Foreskin keratinocyte (primary cell): ENCODE measurements at places on chromosomes 11 and 22.

- DNase-seq = peak; percentile 33
Measured at GRCh38 chr11:61776561-61777075, 15.8 kb downstream of the TMEM258 start.

DNA sequence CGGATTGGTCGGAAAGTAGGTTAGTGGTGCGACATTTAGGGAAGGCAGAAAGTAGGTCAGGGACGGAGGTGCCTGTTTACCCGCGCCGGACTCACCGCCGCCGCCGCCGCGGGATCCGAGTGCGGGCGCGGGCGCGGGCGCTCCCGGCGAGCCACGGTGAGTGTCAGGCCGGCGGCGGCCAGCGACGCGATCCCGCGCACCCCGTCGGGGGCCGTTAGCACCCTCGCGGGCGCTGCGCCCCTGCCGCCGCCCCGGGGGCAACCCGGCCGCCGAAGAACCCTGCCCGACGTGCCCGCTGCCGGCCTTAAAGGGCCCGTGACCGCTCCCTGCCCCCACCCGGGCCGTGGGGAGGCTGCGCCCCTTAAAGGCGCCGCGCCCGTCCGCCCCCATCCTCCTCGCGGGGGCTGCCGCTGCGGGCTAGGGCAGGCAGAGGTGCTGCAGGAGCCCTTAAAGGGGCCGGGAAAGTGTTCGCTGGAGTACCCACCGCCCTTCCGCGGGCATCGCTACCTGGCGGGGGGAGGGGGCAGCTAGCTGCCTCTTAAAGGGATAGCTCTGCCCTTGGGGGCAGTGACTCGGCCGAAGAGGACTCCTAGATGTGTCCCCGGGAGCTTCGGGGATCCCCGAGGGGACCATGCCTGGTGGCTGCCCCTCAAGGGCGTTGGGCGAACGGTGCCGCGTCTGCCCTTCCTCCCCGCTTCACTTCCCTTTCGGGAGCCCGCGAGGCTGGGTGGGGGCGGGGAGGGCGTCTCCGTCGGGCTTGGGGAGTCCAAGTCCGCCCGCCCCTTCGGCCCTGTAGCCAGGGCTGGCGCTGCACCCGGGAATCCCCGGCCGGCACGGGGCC, at the start of gene BMAL1:
BMAL1 (plus strand) TSS at position 23 of the 841 bp plus-strand sequence. CDS start 76,519 bp downstream, outside the sequence.
- peak; percentile 32 for DNase-seq

DNA sequence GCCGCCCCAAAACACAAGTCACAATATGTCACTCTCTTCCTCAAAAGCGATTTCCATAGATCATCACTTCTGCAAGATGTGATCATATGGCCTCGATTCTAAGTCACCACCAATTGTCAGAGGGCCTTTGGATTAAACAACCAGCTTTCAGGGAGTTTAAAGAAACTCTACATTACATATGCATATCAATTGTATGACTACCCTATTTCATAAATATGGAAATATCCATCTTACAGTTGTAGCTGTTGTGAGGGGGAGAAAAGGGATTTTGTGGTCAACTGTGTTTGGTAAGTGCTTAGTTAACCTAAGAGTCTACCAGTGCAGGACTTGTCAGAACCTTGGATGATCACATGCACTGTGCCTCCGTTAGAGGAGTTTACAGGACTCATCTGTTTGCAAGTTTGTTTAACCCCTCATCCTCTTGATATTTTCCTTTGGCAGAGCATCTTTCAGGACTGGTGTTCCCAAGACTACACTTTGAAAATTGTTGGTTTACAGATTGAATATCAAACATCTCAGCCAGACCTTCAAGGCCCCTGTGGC, 99.9 kb downstream of the CHST1 start:
- DNase-seq = no peak

DNA sequence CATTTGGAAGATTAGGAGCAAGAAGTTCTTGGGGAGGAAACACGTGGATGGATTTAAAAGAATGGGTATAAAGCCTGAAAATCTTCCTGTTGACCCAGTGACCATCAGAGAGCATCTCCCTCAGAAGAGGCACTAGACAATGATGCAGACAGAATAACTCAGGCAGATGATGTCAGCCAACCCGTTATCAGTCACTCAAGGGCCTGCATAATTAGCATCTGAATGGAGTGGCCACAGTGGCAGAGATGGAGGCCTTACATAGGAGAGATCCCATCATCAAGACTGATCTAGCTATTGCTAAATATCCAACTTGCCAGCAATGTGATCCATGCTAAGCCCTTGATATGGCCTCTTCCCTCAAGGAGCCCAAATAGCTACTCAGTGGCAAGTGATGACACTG, 70.7 kb upstream of the CD82 start:
- no peak for DNase-seq

GRCh38 chr22:25637672-25638071, 73.2 kb downstream of the GRK3 start:
- no peak for DNase-seq

DNA sequence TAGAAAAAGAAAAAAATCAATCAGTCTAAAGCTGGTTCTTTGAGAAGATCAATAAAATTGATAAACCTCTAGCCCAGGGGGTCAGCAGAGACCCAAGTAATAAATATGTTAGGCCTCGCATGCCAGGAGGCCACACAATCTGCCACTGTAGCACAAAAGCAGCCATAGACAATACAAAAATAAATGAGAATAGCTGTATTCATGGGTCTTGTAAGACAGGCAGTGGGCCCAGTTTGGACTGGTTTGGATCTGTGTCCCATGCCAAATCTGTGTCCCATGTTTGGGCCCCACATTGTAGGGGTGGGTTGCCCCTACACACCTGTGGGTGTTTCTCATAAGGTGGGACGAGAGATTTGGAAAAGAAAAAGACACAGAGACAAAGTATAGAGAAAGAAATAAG, 6.6 kb upstream of the PLAAT4 start:
- DNase-seq = no peak

- DNase-seq = peak; percentile 91
Measured at GRCh38 chr11:102599642-102600261, 25.4 kb downstream of the MMP20 start.

GRCh38 chr11:12989428-12990161, 19.5 kb upstream of the RASSF10 start:
- no peak for DNase-seq

GRCh38 chr11:3146612-3147256, 18.4 kb downstream of the OSBPL5 start:
- DNase-seq = no peak

DNA sequence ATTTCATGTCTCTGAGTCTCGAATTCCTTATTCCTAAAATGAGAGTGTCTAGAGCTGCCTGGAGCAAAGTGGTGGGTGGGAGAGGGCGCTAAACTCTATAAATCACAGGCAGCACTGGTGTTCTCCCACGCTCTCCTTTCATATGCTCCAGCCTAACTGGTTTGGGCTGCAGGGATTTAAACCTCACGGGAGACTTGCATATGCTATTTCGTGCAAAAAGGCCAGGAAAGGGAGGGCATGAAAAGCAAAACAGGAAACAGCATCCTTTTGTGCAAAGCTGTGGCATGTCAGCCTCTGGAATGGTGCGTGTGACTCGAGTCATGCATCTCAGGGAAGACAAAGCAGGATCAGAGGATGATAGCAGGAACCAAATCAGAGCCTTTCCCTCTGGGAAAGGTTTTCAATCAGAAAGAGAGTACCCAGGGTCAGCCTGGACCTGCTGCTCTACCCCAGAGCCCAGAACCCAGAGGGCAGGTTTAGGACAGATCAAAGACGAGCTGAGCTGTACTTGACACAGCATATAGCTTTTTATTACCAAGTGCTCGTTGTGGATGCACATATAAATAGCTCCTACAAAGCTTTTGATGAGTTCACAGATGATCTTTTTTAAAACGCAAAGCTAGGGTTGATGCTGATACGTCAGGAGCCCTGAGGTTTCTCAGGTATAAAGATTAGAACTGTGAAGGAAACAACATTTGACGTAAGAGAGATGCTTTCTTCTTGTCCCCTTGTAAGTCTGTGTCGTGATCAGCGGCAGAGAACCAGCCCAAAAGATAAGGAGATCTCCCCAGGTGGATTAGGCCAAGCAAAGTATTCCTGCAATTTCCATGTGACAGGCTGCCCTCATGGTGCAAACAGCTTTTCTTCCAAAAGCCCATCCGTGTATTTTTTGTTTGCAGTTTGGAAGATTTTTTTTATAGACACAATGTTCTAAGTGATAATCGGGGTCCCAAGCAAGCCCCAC, 46.2 kb upstream of the YWHAH start:
- no peak for DNase-seq

DNA sequence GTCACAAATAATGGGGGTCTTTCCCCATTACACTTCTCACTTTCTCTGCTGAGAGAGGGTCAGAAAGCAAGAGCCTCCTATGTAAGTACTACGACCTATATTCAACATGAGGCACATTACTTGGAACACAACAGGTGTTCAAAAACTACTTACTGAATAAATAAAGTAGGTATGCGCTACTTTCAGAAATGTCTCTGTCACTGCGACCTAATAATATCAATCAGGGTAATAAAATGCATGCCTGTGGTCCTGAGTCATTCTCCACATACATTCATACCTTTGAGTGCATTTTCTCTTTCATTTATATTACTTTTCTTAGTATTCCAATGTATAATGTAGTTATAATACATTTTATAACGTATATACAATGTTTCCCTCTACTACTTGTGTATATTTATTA, 838.9 kb downstream of the DLG2 start:
- peak; percentile 24 for DNase-seq

DNA sequence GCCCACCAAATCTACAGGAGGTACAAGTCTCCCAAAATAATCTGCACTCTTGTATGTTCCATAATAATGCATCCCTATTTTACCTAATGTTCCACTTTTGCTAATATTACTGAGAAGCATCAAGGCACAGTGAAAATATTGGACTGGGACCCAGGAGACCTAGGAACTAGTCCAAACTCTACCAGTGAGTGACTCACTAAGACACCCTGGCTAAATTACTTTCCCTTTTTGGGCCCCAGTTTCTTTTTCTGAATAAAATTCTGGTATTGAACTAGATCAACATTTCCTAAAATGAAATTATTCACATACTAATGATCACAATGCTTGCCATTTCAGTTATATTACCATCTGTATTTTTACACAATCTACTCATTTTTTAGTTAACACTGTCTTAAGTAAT, 19.6 kb downstream of the THAP12 start:
- no peak for DNase-seq

DNA sequence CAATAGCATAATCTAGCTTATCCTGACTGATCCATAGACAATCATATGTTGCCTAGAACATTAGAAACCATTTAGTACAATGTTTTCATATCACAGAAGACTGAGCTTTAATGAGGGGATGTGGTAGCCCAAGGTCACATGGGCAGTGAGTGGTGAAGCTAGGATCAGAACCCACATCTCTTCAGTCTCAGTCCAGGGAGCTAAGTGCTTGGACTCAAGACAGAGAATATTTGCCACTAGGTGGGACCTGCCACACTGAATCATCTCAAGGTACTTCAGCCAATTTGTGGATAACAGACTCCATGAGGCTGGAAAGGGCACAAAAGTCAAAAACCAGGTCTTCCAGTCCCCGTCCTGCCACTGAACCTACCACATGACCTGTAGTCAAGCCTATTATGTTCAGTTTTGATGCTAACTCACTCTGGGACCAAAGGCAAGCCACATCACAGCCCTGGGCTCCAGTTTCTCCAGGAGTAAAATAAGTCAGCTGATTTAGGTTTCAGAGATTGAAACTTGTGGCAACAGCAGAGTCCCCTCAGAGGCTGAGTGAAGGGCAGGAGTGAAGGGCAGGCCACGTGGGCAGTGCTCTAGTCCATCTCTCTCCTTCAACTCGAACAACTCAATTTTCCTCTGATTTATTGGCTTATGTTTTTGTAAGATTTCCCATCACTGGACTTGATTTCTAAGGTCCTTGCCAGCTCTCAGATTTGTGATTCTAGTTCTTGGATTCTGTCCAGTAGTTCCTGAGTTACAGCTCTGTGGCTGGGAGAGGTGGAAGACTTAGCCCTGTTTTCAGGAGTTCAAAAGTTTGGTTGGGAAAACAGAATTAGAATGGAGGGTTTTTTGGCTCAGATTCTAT, 84.6 kb upstream of the PHOX2A start:
- no peak for DNase-seq

DNA sequence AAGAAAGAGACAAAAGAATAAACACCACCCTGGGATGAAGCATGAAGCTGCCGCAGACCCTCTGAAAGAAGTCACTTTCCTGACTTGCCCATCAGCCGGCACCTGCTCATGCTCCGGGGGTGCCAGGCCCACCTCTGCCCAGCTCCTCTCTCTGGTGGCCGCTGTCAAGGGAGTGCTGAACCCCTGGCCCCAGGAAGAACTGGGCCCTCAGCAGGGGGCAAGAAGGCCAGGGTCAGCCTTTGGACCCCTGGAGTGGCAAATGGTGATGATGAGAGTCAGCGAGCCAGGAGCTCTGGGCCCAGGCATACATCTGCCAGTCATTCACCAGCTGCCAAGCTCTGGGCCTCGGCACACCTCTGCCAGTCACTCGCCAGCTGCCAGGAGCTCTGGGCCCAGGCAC, 17.4 kb downstream of the TTLL8 start:
- DNase-seq = no peak

DNA sequence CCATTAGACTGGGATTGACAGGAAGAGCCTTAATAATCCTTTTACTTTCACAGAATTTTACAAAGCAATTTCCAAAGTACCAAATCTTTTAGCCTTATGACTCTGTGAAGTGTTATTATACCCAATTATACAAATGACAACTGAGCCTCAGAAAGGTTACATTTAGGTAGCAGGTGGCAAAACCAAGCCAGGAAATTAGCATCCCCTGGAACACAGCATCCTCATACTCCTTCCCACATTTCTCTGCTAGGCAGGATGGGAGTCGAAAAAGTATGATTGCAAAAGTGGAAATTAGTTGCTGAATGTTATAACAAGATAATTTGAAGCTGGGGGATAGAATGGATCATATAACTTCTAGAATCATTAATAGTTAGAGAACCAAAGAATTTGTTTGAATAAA, 359.7 kb upstream of the PDGFD start:
- DNase-seq = no peak

DNA sequence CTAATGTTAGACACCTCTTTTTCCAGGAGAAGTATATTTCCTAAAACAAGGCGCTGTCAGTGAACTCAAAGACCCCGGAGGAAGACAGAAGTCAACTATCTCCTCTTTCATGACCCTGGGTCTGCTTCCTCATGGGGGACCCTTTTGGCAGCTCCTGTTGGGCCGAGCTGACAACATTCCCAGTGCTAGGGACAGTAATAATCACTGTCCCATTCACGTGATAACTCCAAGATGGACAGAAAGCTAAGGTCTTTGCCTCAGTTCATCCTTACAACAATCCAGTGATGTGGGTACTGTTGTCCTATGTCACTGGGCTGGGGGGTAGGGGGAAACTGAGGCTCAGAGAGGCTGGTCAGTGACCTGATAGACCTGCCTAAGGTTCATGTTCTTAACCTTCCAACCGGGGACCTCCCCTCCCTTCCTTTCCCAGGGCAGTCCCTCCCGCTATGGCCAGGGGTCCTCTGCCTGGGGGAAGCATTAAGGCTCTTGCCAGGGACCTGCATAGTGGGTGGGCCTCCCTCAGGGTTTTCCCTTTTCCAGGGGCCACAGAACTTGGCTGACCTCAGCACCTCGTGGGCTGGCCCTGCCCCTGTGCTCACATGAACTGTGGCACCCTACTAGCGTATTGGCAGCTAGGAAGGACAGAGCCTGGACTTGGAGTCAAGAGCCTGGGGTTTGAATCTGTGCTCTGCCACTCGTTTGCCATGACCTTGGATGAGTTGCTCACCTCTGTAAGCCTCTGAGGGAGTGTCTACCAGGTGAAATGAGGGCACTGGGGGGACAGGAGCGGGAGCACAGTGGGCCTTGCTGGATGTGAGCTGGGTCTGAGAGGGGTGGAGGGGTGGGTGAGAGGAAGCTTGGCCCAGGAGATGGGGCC, 53.6 kb downstream of the LRRC32 start:
- DNase-seq = no peak

GRCh38 chr11:2137202-2138067, 1.8 kb downstream of the IGF2 start:
- DNase-seq = no peak

- peak; percentile 64 for DNase-seq
Measured at GRCh38 chr11:42631220-42631843, 680.5 kb upstream of the API5 start.
